ENCODE measurements at places on chromosomes 5 and 9.

- no peak for DNase-seq
Measured at GRCh38 chr5:2719332-2719731, 32.1 kb downstream of the IRX2 start.

GRCh38 chr5:92401492-92401891, 1018.4 kb upstream of the ARRDC3 start:
- DNase-seq = no peak

DNA sequence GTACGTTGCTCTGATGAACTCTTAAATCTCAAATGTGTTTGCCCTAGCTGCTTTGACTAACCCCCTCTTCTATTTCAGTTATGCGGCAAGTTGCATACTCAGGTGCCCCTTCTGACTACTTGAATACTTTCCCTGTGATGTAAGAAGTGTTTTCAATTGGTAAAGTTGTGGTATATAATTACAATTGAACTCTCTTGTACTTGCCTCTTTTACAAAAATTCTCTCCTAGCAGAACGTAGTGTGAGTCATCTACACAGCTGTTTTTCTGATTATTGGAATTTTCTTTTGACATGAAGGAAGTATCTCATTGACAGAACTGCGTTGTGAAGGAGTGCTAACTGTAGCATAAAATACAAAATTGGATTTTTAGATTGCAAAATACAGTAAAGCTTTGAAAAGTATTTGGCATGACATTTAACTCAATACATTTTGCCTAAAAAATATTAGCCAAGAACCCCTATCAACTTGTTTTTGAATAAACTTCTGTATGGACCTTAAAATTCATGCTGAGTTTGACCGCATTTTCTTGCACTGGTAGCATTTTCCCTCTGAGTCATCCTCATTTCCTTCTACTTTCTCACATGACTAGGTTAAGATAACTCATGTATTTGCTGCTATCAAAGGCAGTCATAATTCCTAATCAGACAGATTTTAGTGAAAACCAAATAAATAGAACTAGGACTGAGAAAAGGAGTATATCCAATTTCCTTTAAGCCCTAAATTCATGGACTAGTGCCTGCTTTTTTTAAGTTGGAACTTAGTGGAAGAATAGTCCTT, 6.3 kb downstream of the CRHBP start:
- DNase-seq = peak; percentile 40

DNA sequence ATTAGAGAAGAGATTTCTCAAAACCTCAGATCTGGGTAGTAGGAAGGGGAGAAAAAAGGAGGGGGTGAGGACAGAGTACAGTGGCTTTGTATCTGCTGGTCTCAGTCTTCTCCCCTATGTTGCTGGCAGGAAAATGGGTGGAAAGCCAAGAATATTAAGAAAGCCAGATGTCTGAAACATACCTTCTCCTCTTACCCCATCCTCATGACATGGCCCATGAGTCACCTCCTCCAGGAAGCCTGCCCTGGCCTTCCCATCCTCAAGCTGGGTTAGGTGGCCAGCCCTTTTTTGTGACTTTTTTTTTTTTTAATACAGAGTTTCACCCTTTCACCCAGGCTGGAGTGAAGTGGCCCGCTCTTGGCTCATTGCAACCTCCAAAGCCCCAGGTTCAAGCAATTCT, 61.8 kb downstream of the ABCA1 start:
- DNase-seq = no peak

DNA sequence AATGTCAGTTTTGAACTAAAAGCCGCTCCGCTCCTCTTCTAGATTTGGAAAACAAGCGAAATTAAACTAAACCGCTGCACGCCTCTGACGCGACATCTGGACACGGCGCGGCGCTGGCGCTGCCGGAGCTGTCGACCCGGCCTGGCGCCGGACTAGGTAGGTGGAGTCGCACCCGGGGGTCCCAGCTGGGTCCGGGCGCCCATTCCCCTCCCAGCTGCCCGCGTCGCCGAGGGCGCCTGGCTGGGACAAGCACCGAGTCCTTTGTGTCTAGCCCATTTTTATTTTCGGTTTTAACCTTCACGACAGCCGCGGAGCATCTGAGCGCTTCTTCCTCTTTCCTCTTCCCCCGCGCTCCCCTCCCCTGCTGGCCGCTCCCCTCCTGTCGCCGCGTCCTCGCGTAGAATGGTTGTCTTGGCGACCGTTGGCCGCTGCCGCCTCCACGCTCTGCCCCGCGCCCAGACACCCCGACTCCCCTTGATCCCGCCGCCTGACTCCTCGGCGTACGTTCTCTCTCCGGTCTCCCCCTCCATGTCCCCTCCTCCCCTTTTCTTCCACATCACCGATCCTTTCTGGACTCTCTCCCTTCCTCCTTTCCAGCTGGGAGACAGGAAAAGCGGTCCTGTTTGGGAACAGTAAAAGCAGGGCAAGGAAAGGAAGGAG, 545 bp downstream of the CDKN2B-AS1 start:
- no peak for DNase-seq

- no peak for DNase-seq
Measured at GRCh38 chr9:3277200-3277599, 248.6 kb downstream of the RFX3 start.

- DNase-seq = no peak
Measured at GRCh38 chr9:87556821-87557220, 59.2 kb downstream of the DAPK1 start.

DNA sequence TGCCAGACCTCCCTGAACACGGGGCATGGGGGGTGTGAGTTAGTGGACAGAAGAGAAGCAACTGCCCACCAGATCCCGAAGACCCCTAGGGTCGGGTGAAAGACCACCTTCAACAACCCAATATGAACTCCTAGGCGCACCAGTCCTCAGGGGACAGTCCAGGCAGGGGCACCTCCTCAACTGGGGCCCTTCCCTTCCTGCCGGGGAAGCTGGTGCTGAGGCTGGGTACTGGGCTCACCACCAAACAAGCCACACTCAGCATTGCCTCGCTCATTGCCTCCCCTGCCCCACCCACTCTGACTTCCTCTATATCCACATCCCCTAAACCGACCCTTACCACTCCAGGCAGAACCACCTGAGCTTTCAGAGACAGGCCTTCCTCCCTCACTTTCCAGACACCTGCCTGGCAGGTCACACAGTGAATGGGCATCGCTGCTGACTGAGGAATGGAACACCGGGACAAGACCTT, 42.5 kb downstream of the SEMA4D start:
- DNase-seq = no peak

- no peak for DNase-seq
Measured at GRCh38 chr9:123832858-123833650, 96.9 kb downstream of the DENND1A start.

DNA sequence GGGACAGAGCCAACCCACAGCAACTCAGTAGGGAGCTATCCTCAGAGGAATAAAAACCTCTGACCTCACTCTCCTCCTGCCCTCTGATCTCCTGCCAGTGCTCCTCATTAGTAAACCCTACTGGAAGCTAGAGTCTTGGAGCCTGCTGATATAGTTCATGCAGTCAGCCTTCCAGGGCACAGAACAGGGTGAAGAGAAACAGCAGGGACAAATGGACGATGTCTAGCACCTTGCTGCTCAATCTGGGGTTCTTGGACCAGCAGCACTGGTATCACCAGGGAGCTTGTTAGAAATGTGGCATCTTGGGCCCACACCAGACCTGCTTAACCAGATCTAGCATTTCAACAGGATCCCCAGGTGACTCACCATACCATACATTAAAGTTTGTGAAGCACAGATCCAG, 5.5 kb upstream of the GALNT12 start:
- DNase-seq = no peak

DNA sequence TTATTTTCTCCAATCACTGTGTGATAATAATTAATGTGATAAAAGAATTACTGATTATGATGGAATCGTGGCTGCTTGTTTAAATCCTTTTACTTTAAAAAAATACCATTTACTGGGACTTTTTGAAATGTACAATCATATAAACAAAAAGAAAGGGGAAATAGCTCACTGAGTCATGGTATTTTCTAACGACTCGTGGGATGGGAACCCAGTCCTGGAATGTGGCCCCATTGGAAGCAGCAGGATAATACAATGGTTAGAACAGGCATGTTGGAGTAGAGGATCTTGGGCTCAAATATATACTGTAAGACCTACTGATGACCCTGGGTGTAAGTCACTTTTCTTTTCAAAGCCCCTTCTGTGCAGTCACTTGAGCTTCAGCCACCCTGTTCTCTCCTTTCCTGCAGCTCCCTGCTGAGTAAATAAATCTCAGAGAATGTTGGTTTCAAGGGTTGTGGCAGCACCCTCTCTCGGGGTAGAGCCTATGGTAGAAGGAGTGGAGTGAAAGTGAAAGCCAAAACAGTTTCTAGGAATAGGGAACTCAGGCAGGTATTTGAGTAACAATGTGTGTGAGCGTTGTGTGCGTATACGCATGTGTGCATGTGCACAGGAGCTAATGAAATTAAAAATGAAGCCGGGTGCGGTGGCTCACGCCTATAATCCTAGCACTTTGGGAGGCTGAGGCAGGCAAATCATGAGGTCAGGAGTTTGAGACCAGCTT, 40.8 kb upstream of the LARP1 start:
- no peak for DNase-seq

GRCh38 chr9:107914151-107914550, 424.6 kb upstream of the KLF4 start:
- no peak for DNase-seq

DNA sequence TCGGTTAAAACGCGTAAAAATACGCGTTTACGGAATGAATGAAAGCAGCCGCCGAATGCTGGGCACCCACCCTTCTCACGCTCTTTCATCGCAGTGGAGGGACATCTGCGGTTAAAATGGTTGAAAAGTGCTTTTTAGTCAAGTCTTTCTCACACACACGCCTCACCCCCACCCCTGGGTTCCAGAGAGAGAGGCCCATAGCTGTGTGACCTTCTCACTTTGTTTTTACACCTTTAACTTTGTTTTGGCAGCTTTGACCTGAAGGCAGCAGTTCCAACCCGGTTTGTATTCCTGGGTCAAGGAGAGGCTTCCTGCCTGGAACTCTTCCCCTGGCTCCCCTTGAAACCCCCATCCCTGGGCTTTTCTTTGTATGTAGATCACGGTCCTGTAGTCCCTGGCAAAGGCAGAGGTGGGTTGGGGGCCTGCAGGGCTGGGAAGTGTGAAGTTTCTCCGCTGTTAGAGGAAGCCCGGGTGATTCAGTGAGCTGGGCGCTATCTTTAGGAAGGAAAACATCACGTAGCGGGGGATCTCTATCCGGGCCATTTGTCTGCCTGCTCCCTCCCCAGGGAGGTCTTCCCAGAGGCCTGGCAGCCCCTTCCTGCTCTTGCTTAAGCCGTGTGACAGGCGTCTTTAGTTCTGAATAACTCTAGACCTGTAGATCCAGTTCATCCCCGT, 29.6 kb downstream of the SPRY4 start:
- DNase-seq = no peak

DNA sequence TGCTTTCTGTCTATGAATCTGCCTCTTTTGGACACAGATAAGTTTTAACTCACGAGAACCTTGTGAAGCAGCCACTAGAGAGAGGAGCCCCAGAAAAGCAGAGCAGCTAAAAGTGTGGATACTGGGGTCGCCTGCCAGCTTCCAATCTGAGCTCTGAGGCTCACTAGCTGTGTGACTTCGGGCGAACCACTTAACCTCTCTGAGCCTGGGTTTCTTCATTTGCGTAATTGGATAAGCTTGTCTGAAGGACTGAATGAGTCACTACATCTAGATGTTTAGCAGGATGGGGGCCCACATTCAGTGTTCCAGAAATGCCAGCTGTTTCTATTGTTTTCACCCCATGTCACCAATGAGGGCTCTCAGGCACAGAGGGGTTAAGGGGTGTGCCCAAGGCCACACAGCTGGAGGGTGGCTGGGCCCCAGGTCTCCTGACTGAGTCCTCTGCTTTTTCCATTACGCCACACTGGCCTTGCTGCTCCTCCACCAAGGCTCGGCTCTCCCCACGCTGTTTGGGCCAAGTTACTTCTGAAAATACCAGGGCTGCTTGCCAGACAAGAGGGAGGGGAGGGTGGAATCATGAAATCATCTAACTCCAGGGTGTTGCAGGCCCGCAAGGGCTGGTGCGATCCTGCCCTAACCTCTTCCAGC, 36.2 kb downstream of the SH3PXD2B start:
- peak; percentile 94 for DNase-seq

- DNase-seq = no peak
Measured at GRCh38 chr5:171633776-171634470, 151.7 kb upstream of the SMIM23 start.

DNA sequence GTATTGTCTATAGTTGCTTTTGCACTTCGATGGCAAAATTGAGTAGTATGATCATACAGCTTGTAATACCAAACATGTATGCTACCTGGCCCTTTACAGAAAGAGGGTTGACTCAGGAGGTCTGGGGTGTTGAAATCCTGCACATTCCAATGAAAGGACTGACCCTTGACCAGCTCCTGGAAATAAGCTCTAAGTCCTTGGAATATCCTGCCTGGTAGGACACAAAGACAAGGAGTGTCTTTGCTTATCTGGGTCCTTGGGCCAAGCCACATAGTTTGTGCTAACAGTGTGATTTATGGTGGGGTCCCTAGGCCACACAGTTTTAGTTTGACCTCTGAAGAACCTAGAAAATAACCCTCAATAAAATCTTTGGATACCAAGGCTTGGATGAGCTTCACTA, 89.3 kb upstream of the FTMT start:
- no peak for DNase-seq

DNA sequence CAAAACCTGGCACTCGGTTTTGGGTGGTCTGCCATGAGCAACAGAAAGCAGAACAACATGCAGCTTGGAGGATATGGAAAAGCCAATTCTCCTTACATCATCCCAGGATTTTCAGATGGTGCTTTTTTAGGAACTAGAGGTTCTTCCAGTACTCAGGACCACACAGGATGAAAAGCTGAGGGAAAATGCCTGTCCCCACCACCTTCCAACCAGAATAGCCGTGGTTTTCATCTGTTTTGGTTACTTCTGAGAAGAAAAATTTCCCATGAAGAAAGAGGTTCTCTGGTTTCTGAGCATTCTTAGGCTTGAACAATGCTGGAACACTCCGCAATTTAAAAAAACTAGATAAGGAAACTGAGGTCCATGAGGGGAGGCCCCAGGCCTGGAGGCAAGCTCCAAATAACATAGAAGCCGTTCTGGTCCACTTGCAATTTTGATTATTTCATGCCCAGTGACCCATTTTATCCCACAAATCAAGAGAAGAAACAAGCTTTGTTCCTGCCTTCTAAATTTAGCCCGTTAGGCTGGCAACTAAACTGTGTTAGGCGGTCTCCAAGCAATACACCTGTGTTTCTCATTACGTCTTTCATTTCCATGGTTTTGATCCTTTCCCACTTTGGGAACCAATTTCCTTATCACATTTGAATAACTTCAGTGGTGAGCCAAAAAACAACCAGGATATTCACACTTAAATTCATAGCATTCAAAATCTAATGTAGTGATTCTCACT, 79.2 kb upstream of the SPIN1 start:
- no peak for DNase-seq

Measured in fibroblast of skin of left quadriceps (primary cell).